ENCODE measurements at places on chromosomes 1 and 21.
A peak's percentile ranks its signal among the peaks of the same experiment; 100 is the strongest.

- DNase-seq: no peak
Measured at GRCh38 chr1:224168859-224169380, 14.1 kb upstream of the DEGS1 start.

GRCh38 chr1:245750261-245750660 lies 595.5 kb downstream of the KIF26B start:
- no peak for DNase-seq

- peak; percentile 7 for DNase-seq
Measured at GRCh38 chr1:206067486-206068227, 14.7 kb downstream of the RHEX start.

DNA sequence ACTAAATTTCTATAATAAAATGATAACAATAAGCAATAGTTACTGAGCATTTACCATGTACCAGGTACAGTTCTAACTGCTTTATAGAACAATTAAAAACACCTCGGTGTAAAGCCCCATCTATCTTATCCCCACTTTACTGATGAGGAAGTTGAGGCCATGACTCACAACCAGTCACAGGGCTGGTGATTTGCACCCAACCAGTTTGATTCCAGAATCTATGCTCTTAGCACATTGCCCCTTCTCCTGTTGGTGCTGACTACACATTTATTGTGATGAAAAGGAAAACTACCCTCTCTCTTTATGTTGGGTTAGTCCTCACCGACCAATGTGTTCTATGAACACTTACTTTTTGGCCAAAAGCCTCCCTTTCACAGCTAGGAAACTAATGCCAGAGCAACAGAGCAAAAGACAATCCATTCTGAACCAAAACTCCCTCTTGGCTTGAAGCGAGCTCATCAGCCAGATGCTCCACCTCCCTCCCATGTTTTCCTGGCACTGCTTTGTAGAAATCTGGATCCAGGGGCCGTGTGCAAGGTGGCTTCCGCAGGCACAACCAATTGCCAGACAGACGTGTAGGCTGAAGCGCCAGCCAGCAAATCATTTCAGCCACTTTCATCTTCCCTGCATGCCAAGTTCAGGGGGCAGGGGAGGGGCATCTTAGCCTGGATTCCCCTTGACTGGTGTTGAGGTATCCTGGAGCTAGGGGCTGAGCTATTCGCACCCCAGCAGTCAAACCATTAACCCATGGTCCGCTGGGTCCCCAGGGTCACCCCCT lies 32.0 kb upstream of the SLC30A1 start:
- DNase-seq: no peak

Data from WERI-Rb-1 (cell line).